T-cell (primary cell): ENCODE measurements at places on chromosomes 16 and 17. TPM values are rescaled to one million over a fixed set of nuclear protein-coding genes. Genes with fewer than 3 reads are reported as not detected.

- no peak for DNase-seq
- H3K4me3 ChIP-seq, result no peak overlapping the region
- H3K27ac ChIP-seq, result no peak overlapping the region
- no peaks in the 10 kb centered on the region for H3K36me3 ChIP-seq
- H3K4me1 ChIP-seq, result no peaks in the 10 kb centered on the region
- no peaks in the 10 kb centered on the region for H3K27me3 ChIP-seq
These were observed 7.7 kb upstream of the ITPRIPL2 start for GRCh38 chr16:19105891-19106624.

DNA sequence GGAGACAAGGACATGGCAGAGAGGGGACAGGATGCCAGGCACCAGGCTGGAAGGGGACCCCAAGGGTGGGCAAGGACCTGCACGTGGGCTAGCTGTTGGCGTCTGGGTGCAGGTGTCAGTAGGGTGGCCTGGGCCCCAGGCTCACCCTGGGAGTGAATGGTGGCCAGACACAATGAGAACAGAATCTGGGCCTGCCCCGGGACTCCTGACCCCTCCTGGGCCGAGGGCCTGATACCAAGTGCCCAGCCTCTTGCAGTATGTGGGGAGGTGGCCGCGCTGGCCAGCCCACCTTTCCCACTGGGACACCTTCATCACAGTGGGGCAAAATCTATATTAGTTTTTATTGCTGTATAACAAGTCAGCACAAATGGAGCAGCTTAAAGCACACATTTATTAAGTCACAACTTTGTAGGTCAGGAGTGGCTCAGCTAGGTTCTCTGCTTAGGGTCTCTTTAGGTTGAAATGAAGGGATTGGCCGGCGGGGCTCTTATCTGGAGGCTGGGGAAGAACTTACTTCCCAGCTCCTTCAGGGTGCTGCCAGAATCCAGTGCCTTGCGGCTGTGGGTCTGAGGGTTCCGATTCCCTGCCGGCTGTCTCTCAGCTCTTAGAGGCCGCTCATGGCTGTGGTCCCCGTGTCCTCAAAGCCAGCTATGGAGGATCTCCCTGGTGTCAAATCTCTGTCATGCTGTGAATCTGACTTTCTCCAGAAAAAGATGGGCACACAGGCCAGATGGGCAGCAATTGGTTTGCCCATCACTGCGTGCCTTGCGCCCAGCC is 3.6 kb downstream of the PRSS33 start:
- no peaks in the 10 kb centered on the region for H3K36me3 ChIP-seq
- no peak overlapping the region for H3K4me3 ChIP-seq
- H3K27me3 ChIP-seq, result peaks cover 27% of the 10 kb centered on the region
- no peak overlapping the region for H3K27ac ChIP-seq

DNA sequence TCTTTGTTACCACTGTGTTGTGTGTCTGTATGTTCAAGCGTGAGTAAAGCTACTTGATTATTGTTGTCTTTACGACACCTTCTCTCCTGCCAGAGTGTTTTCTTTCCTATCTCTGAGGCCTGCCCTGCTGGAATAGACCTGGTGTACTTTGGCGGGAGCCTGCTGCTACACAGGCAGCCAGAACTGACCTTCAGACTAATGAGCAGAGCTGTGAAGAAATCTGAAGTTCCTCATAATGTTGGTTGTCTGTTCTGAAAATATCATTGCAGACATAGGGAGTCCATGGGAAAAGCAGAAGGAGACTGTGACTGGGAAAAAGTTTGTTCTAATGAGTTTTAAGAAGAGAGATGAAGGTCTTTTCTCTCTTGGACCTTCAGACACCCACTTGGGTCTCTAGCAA is 9.8 kb downstream of the RHOT1 start:
- H3K27ac ChIP-seq, result no peak overlapping the region
- H3K27me3 ChIP-seq, result no peaks in the 10 kb centered on the region
- DNase-seq, result no peak
- H3K36me3 ChIP-seq, result peaks cover 2% of the 10 kb centered on the region
- H3K4me1 ChIP-seq, result peaks cover 2% of the 10 kb centered on the region

DNA sequence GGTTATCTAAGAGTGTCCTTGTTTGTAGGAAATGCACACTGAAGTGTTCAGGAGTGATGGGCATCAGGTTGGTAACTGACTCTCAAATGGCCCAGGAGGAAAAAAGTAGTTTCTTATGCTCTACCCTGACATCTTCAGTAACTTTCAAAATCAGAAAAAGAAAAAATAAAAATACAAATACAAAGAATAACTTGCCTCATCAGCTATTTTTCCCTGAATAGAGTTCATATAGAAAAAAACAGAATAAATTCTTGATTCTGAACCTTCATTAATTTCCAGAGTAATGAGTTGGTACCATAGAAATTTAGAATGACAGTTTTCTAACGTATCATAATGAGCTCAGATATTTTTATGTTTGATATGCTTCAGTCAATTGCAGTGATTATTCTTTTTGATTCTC is 27.2 kb upstream of the HYDIN start:
- no peak overlapping the region for H3K4me3 ChIP-seq
- no peak overlapping the region for H3K27ac ChIP-seq
- no peaks in the 10 kb centered on the region for H3K27me3 ChIP-seq

GRCh38 chr17:36000732-36001109 is 632 bp downstream of the CCL15 start:
- DNase-seq, result no peak
- H3K36me3 ChIP-seq, result no peaks in the 10 kb centered on the region
- no peak overlapping the region for H3K27ac ChIP-seq
- peaks cover 6% of the 10 kb centered on the region for H3K27me3 ChIP-seq

DNA sequence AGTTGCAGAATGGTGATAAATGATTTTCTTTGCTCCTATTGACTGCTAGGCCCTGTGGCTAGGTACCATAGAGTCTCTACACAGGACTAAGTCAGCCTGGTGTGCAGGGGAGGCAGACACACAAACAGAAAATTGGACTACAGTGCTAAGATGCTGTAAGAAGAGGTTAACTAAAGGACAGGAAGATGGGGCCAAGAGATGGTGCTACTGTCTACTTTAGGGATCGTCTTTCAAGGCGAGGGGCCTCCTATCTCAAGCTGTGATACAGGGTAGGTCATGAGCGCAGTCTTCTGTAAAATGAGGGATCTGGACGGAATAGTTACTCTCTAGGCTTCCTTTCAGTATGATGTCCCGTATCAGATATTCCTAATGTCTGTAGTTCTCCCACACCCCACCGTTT is 817 bp downstream of the NME1 start:
- H3K36me3 ChIP-seq, result no peaks in the 10 kb centered on the region
- no peak overlapping the region for H3K27ac ChIP-seq
- peak overlapping the region; percentile 90 for H3K4me3 ChIP-seq

The SPECC1 gene
- 12.9 TPM for total RNA-seq

- no peak overlapping the region for H3K4me3 ChIP-seq
- no peak for DNase-seq
- no peaks in the 10 kb centered on the region for H3K27me3 ChIP-seq
- H3K36me3 ChIP-seq, result no peaks in the 10 kb centered on the region
- H3K27ac ChIP-seq, result no peak overlapping the region
These were observed 13.3 kb upstream of the SDK2 start for GRCh38 chr17:73657473-73658116.

GRCh38 chr16:55488306-55488705 is 9.3 kb downstream of the MMP2 start:
- no peak overlapping the region for H3K27ac ChIP-seq
- H3K4me3 ChIP-seq, result no peak overlapping the region
- DNase-seq, result no peak

The CACNG1 gene
- total RNA-seq, result not detected

GRCh38 chr16:85528528-85529387 is 84.4 kb upstream of the GSE1 start:
- H3K4me1 ChIP-seq, result no peaks in the 10 kb centered on the region
- no peak overlapping the region for H3K27ac ChIP-seq
- DNase-seq, result no peak
- H3K4me3 ChIP-seq, result no peak overlapping the region
- H3K27me3 ChIP-seq, result peaks cover 34% of the 10 kb centered on the region
- H3K36me3 ChIP-seq, result no peaks in the 10 kb centered on the region

- H3K27me3 ChIP-seq, result peaks cover 52% of the 10 kb centered on the region
- no peaks in the 10 kb centered on the region for H3K4me1 ChIP-seq
- no peak within 1 kb of the TSS for H3K27ac ChIP-seq
- H3K4me3 ChIP-seq, result no peak within 1 kb of the TSS
- no peaks in the 10 kb centered on the region for H3K36me3 ChIP-seq
These were observed at the start of gene MTSS2 for GRCh38 chr16:70685938-70686375. Gene MTSS2, minus strand, starts transcription at chr16:70686053. Its CDS starts 262 bp downstream, at chr16:70685791.

- H3K4me1 ChIP-seq, result peaks cover 14% of the 10 kb centered on the region
- DNase-seq, result no peak
- no peak overlapping the region for H3K27ac ChIP-seq
These were observed 11.6 kb upstream of the ICAM2 start for GRCh38 chr17:64032081-64032480.

DNA sequence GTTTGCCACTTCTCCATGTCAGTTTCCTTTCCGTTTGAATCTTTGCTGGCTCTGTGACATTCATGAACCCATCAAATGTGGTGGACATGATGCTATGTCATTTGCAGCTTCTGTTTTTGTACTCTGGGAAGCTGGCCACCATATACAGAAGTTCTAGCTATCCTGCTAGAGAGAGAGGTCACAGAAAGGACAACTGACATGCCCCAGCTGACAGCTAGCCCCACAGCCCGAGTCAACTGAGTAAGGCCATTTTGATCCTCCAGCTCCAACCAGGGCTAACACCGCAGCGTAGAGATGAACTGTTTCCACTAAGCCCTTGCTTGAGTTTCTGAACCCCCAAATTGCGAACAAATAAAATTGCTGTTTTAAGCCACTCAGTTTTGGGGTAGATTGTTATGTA is 33.8 kb downstream of the CCDC42 start:
- H3K4me3 ChIP-seq, result no peak overlapping the region
- no peak overlapping the region for H3K27ac ChIP-seq
- peaks cover 14% of the 10 kb centered on the region for H3K27me3 ChIP-seq
- no peaks in the 10 kb centered on the region for H3K4me1 ChIP-seq

GRCh38 chr17:43841282-43841681 is 5.7 kb upstream of the CD300LG start:
- H3K4me1 ChIP-seq, result no peaks in the 10 kb centered on the region
- H3K27ac ChIP-seq, result no peak overlapping the region
- no peaks in the 10 kb centered on the region for H3K36me3 ChIP-seq
- peaks cover 25% of the 10 kb centered on the region for H3K27me3 ChIP-seq
- DNase-seq, result no peak

The NPB gene
- total RNA-seq, result 0.16 TPM

DNA sequence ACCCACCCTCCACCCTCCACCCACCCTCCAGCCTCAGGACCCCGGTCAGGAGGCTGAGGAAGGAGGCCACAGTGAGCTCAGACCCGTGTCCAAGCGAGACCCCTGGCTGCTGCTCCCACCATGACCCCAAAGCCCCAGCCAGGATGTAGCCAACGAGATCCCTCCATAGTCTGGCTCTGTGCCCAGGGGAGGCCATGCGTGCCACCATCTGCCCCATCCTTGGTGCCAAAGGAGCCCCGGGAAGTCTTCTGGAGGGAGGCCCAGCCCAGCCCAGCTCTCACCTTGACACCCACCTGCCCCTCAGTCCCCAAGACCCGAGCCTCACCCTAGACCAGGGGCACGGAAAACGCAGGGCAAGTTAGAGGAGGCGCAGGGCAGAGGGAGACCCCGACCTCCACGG is 34.2 kb downstream of the PIEZO1 start:
- no peaks in the 10 kb centered on the region for H3K27me3 ChIP-seq
- no peak overlapping the region for H3K4me3 ChIP-seq
- H3K4me1 ChIP-seq, result peaks cover 34% of the 10 kb centered on the region
- H3K27ac ChIP-seq, result no peak overlapping the region

The PLA2G10 gene
- not detected for total RNA-seq

The GRIN2A gene
- not detected for total RNA-seq

- no peaks in the 10 kb centered on the region for H3K4me1 ChIP-seq
- no peak overlapping the region for H3K27ac ChIP-seq
- H3K36me3 ChIP-seq, result no peaks in the 10 kb centered on the region
- peaks cover 48% of the 10 kb centered on the region for H3K27me3 ChIP-seq
- H3K4me3 ChIP-seq, result no peak overlapping the region
These were observed 8.5 kb upstream of the ZC3H18 start for GRCh38 chr16:88561485-88562359.

The SYT17 gene
- total RNA-seq, result 1.4 TPM

GRCh38 chr16:66687906-66688625 is 8.5 kb downstream of the CMTM4 start:
- H3K36me3 ChIP-seq, result no peaks in the 10 kb centered on the region
- H3K27me3 ChIP-seq, result no peaks in the 10 kb centered on the region
- H3K4me1 ChIP-seq, result no peaks in the 10 kb centered on the region
- no peak overlapping the region for H3K27ac ChIP-seq
- no peak for DNase-seq

- no peaks in the 10 kb centered on the region for H3K27me3 ChIP-seq
- no peaks in the 10 kb centered on the region for H3K4me1 ChIP-seq
- peaks cover 99% of the 10 kb centered on the region for H3K36me3 ChIP-seq
- DNase-seq, result no peak
- no peak overlapping the region for H3K27ac ChIP-seq
These were observed 19.2 kb downstream of the SLC16A3 start for GRCh38 chr17:82247856-82248671.

The SERPINF2 gene
- 1.4 TPM for total RNA-seq

GRCh38 chr16:74700116-74700437 is 585 bp downstream of the MLKL start:
- no peaks in the 10 kb centered on the region for H3K36me3 ChIP-seq
- H3K27me3 ChIP-seq, result no peaks in the 10 kb centered on the region
- H3K27ac ChIP-seq, result peak overlapping the region; percentile 78

GRCh38 chr17:63041722-63042121 is 75.7 kb downstream of the TANC2 start:
- no peak for DNase-seq
- no peaks in the 10 kb centered on the region for H3K27me3 ChIP-seq
- H3K4me3 ChIP-seq, result no peak overlapping the region
- H3K27ac ChIP-seq, result no peak overlapping the region
- no peaks in the 10 kb centered on the region for H3K4me1 ChIP-seq

DNA sequence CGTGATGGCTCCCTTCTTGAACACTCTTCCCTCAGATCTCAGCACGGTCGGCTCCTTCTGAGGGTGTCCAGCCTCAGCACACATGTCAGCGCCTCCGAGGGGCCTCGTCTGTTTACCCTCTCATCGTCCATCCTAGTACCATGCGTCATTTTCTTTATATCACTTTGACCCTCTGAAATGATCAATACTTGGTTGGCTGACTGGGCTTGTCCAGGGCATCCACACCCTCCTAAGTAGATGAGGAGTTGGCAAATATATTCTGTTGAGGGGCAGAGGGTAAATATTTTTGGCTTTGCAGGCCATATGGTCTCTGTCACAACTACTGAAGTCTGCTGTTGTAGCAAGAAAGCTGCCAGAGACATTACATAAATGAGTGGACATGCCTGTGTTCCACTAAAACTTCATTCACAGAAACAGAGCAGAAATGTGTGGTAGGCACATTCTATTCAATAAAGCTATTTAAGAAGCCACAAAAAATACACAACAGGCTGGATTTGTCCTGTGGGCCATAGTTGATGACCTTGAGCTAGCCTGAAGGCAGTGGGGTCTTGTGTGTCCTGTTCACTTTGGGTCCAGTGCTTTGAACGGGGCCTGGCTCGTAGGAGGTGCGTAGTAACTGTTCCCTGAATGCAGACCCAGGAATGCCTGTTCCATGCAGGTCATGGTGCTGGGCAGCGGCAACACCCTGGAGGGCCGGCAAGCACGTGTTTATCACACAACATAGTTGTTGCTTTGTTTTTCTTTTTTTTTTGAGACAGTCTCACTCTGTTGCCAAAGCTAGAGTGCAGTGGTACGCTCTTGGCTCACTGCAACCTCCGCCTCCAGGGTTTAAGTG is 185.8 kb downstream of the SNX29 start:
- no peaks in the 10 kb centered on the region for H3K4me1 ChIP-seq
- H3K27ac ChIP-seq, result no peak overlapping the region
- DNase-seq, result no peak
